ENCODE measurements at places on chromosomes 2 and 18.

- no peak for DNase-seq
Observed at GRCh38 chr2:206555721-206556120, 86.6 kb upstream of the FAM237A start.

DNA sequence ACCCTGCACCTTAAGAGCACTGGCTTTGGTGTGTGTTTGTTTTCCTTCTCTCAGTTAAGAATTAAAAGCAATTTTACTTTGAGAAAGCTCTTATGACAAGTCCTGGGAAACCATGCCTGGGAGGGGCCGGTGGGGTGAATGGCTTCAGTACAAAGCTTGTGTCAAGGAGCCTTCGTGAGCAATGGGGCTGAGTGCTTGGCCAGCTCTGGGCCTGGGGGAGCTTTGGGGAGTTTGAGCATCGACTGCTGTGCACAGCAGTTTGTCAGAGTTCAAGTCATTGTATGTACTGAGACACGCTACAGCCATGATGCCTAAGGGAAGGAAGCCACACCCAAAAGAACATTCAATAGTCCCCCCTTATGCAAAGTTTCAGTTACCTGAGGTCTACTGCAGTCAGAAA lies 75.8 kb downstream of the ARHGEF4 start:
- DNase-seq = no peak

DNA sequence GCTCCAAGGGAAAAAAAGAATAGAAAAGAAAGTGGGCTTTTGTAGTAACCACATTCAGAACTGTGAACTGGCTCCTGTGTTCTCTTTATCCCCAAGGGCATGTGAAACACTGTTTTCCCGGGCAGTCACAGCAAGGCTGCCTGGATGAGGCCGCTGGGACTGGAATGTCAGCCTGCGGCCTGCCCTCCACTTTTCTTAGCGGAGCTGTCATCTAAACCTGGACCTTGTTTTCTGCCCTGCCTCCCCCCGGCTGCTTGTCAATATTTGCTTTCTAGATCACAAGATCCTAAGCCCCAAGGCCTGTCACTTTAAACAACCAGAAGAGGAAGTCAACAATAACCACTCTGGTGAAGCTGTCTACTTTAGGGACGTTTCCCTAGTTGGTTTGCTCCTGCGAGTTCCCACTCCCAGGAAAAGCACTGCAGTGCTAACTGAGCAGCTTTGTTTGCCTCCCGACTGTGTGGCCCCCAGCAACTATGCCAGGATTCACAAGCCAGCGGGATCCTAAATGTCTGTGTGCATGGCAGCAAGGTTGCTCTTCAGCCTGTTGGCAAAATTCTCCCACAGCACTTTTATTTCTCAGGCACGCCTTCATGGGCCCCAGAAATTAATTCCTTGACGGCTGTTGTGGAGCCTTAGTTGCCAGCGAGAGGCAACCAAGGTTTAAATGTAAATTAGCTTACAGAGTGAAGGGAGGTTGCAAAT lies 30.6 kb downstream of the SOWAHC start:
- DNase-seq = no peak

DNA sequence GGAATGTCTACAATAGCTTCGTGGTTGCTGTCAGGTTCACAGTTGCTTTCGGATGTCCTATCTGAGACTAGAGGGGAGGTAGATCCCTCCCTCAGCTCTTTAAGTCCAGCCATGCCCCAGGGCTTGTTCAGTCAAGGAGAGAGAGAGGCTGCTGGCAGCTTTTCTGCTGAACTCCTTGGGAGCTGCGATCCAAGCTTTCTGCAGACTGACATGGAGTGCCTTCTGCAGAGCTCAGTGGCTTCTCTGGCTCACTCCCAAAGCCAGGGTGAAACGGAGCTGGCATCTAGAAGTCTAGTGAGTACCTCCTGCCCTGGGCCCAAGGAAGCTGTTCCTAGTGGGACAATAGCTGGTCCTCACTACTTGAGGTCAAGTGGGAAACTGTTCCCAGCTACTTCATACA lies 62.5 kb downstream of the TMEM17 start:
- DNase-seq = no peak

DNA sequence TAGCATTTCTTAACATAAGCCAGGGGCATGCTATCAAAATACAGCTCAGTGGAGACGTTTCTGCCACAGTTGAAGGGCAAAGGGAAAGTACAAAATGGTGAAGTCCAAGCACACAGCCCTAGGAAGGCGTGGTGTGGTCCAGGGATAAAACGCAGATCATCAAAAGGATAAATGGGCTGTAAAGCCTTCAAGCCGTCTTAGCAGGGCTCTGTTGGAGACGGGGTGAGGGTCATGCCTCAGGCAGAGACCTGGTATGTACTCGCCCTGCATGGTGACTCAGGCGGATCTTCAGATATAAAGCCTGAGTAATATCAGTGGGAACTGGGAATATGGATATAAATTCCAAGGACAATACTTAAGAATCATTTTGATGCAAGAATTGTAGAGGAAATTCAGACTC lies 61.2 kb downstream of the NGEF start:
- DNase-seq = no peak
